Urothelium cell line (cell line): ENCODE measurements at places on chromosomes 6 and 20.

DNA sequence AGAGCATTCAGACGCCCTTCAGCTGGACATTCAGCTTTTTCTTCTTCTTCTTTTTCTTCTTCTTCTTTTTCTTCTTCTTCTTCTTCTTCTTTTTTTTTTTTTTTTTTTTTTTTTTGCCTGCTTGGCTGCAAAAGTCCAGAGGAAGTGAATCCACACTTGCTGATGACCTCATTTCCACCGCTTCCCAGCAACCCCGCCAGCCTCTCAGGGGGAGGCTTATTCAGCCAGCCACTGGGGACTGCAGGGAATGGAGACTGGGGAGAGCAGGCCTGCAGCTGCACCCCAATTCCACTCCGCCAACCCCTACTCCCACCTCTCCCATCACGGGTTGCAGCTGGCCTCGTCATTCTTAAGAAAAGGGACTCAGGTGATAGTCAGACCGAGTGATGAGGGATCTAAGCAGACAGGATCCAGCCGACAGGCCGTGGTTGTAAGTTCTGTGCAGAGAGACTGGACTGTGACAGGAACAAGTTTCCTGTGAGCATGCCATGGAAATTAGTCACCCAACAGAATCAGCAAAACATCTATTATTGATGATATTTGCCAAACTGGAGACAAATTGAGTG lies 59.0 kb upstream of the QKI start:
- DNase-seq = peak; percentile 84

DNA sequence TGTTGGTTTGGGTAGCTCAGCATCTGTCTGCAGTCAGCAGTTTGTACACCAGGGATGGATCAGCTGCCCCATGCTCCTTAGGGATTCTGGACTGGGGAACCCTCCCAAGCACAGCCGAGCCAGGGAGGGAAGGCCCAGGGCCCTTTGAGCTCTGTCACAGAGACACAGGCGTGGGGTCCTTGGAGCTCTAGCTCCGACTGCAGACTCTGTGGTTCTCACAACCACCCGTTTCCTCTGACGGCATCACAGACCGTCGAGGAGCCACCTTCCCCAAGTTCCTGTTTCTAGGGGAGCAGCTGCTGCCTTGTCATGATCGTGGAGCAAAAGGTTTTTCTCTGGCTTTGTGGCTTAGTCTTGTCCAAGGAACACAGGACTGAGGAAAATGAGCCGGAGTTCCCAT lies at the start of gene SLA2:
Gene SLA2 (minus strand): TSS at position 199 of the 400 bp plus-strand sequence. CDS start 4,861 bp downstream, outside the sequence.
- no peak for DNase-seq

- no peak for DNase-seq
These were observed 3.7 kb upstream of the RNASET2 start for GRCh38 chr6:166959911-166960608.

DNA sequence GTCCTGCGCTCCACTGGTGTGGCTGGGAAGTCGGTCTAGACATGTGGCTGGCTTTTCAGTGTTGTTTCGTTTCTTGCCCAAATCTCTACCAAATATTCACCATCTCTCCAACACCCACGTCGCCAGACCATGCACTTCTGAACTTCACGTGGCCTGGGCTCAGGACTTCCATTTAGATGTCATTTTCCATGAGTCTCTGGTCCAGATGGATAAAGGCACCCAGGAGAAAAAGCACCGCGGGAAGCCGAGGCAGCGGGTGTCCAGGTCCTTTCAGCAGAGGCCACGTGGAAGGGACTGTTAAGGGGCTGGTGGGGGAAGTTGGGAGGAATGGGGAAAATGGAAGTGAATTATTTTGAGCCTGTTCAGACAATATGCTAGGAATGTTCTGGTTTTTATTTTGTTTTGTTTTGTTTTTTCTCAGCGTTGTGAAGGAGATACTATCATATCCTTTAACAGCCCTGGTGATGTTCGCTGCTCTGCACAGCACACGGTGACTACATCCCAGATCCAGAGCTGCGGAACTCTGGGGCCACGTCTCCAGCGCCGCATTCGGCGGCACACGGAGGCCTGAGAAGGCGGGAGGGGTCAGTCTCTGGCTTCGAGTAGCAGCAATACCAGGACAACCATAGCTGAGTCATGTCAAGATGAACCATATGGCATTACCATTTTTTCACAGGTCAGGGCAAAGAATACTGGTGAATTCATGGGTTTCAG lies 230.3 kb downstream of the THBS2 start:
- no peak for DNase-seq

- DNase-seq = peak; percentile 18
These were observed 323.3 kb downstream of the CDH4 start for GRCh38 chr20:61575151-61575937.

DNA sequence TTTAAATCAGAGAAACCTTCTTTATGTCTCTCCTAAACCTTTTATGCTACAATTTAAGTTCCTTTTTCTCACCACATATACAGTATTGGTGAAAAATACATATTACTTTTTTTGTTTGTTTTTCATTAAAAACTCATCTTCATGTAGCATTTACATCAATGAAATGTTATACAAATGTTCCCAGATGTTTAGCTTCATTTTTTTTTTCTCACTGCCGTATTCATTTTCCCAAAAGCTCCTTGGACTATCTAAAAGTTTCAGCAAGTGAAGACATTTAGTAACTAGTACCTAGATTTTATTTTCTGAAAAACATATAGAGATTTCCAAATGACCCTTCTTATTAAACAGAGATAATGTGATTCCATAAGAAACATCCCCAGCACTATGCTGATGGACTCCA lies 128.9 kb downstream of the BMP5 start:
- no peak for DNase-seq

- no peak for DNase-seq
These were observed 119.9 kb upstream of the ARID1B start for GRCh38 chr6:156657296-156657695.

DNA sequence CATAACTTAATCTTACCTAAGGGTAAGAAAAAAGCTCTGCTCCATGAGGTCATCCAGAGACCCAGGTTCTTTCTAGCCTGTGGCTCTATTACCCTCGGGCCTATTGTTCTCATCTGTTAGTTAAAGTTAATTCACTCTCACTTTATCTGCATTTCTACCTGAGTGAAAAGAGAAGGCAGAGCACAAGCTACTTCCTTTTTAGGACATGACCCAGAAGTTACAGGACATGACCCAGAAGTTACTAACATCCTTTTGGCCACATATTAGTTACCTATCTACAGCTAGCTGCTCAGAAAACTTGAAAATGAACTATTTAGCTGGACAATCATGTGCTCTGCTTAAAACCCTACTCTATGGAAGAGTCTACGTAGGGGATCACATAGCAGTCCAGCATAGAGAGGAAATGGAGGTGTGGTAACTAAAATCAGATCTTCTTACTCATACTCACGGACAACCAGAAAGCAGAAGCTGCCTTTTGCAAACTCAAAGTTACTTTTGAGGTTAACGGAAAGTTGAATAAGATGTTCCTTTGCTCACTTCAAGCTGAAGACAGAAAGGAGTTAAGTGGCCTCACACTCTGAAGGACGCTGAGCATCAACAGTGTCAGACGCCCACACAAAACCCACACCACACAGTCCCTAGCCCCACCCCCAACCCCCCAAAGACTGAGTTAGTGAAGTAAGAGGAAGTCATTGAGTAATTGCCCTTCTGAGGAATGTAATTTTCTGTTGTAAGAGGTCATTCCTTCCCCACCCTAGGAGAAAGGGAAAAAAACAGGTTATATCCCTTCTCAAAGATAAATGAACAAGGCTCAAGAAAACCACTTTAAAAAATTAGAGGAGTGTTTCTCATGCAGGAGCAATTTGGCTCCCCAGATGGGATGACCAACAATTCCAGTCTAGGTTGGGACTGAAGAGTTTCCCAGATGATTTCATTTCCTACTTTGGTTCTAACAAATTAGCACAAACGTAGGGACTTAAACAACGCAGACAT lies 45.9 kb upstream of the TAB2 start:
- no peak for DNase-seq

DNA sequence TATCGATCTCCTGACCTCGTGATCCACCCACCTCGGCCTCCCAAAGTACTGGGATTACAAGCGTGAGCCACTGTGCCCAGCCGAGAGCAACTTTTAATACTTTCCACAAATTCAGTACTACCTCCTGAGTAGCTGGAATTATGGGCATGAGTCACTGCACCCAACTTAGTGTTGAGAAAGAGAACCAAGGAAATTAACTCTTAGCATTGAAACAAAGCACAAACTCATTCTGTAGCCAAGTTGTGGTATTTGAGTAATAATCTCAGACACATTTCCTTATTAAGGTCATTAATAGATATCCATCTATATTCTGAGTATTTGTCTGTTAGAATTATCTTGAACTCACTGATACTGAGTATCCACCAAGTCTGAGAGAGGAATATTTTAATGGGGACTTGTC lies 14.3 kb upstream of the ELOVL2 start:
- no peak for DNase-seq

- DNase-seq = no peak
These were observed 320.1 kb downstream of the BTBD3 start for GRCh38 chr20:12237772-12238171.

DNA sequence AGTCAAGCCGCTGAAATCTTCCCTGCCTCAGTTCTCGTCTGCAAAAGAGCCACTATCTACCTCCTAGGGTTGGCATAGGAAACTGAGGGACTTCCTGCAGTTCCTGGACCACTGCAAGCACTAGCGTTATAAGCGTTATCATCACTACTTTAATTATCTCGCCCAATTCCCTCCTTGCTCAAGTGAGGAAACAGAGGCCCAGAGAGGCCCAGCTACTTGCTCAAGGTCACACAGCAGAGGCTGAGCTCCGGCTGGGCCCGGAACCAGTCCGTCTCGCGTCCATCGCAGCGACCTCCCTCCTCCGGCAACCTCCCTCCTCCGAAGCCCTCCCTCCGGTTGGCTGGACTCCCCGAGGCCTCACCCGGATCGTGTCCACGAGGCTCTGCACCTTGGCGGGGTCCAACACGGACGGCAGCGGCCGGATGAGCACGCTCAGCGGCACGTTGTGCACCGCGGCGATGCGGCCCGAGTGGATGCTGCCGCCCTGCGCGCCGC lies 338 bp downstream of the SRXN1 start:
- no peak for DNase-seq

- DNase-seq = peak; percentile 46
These were observed 77.3 kb downstream of the CD40 start for GRCh38 chr20:46195264-46196036.

DNA sequence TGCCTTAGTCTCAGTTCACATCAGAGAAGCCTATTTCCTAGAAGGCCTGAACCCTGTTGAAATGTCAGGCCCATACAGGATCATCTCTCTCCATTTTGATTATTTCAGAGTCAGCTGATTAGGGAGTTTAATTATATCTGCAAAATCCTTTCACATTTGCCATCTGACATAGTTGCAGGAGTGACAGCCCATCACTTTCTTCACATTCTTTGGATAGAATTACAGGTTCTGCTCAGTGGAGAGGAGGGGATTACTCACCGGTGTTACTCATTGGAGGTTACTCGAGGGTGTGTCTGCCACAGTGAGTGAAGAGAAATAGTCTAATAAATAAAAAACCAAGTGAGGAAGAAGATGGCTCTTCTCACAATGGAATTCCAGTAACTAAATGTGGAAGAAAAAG lies 216.8 kb downstream of the TMEM242 start:
- peak; percentile 41 for DNase-seq
